Stimulated activated CD4-positive, alpha-beta T cell treated with anti-CD3 and anti-CD28 coated beads, TNF-alpha, amount 100 ng/mL, for 48 hours (primary cell): ENCODE measurements at places on chromosomes 3 and 15.

- DNase-seq = no peak
Observed at GRCh38 chr3:101536266-101536665, 23.3 kb upstream of the SENP7 start.

- no peak for DNase-seq
Observed at GRCh38 chr15:100691321-100691720, 88.9 kb downstream of the ASB7 start.

- DNase-seq = no peak
Observed at GRCh38 chr15:61796056-61796455, 264.2 kb downstream of the VPS13C start.

DNA sequence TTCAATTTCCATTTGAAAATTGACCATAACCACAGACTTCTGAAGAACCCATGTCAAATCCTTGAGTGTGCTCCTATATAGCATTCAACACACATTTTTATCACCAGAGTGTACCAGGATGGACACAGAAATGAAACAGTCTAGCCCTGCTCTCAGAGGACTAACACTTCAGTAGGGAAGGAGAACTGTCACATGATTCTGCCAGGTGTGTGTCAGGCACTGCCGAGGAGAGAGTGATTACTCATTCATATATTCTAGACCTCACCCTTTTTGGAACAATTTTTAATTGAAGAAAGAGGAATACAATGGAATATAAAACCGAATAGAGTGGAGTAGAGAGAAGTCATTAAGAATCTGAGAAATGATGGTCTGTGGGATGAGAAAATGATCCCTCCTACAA is 125.8 kb downstream of the ERC2 start:
- DNase-seq = no peak

DNA sequence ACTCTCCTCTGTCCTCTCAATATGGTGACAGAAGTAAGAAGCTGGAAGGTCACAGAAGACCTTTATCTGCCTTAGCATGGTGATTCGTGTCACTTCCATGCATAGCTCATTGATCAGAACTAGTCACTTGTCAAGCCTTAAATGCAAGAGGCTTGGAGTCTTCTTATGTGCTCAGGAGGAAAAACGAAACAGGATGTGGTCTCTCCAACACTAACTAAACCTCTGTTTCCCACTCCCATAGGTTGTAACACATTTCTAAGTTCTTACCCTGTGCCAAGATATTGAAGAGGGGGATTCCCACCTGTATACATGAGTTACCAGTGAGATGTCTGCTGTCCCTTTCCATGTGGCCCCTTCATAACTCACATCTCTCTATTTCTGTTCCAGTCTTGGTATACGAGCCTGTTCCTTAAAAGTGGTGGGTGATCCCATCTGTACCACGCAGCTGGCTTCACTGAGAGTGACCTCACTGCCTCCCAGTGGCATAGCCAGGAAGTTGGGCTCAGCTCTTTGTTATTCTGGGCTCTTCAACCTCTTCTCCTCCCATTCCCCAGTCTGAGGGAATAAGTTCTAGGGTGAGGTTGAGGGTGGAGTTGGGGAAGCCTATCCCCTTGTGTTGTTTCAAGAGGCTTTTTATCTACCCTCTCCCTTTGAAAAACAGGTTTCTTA is 203.2 kb upstream of the PPP2R3A start:
- DNase-seq = no peak

GRCh38 chr3:182597621-182598041 is 195.7 kb upstream of the ATP11B start:
- no peak for DNase-seq

DNA sequence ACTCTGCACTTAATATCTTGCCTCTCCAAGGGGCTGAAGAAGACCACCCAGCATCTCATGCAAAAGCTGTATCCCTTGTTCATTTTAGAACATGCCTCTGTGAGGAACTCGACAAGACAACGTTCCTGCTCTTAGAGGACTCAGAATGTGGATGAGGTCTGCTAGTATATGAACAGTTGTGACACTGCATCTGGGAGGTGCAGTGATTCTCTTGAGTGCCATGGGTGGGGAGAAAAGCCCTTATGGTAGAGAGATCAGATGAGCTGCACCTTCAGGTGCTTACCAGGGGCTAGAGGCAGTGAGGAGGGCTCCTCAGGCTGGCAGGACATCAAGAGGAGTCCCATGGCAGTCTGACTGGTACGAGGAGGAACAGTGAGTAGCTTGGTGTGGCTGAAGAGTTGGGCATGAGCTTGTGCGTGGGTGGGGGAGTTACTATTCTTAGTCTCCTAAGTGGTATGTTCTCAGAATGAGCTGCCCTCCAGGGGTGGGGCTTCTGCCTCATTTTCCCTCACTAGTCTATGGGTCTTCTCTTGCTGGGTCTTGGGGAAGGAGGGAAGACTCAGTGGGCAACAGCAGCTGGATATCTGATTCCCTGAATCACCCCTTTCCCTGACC is 56.7 kb upstream of the ATP2B2 start:
- DNase-seq = no peak

DNA sequence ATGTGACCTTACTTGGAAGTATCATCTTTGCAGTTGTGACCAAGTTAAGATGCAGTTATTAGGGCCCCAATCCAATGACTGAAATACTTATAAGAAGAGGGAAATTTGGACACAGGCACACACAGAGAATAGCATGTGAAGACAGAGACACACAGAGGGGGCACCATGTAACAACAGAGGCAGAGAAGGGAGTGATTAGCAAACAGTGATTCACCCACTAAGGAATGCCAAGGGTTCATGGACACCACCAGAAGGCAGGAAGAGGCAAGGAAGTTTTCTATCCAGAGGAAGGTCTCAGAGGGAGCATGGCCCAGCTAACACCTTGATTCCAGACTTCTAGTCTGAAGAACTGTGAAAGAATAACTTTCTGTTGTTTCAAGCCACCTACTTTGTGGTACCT is 25.0 kb downstream of the SIDT1 start:
- no peak for DNase-seq

- DNase-seq = no peak
Observed at GRCh38 chr3:126349071-126349470, 8.1 kb downstream of the KLF15 start.

GRCh38 chr15:59553879-59554735 is 57.5 kb upstream of the GCNT3 start:
- DNase-seq = no peak

DNA sequence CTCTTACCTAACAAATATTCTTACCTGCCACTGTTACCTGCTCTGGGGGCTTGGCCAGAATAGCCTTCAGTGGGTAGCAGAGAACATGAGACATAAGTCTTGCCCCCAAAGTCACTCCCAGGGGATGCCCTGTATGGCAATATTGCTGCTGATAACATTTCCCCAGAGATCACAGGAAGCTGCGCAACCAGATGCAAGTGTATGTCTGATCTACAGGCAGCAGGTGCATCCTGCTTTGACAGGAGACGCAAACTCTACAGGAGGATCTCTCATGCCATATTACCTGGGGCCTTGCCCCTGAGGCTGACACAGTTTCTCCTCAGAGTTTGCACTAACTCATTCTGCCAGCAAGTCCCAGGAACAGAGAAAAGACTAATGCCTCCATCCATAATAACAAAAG is 174.4 kb upstream of the LPP start:
- no peak for DNase-seq

GRCh38 chr3:63056932-63057331 is 181.7 kb upstream of the CADPS start:
- DNase-seq = no peak

DNA sequence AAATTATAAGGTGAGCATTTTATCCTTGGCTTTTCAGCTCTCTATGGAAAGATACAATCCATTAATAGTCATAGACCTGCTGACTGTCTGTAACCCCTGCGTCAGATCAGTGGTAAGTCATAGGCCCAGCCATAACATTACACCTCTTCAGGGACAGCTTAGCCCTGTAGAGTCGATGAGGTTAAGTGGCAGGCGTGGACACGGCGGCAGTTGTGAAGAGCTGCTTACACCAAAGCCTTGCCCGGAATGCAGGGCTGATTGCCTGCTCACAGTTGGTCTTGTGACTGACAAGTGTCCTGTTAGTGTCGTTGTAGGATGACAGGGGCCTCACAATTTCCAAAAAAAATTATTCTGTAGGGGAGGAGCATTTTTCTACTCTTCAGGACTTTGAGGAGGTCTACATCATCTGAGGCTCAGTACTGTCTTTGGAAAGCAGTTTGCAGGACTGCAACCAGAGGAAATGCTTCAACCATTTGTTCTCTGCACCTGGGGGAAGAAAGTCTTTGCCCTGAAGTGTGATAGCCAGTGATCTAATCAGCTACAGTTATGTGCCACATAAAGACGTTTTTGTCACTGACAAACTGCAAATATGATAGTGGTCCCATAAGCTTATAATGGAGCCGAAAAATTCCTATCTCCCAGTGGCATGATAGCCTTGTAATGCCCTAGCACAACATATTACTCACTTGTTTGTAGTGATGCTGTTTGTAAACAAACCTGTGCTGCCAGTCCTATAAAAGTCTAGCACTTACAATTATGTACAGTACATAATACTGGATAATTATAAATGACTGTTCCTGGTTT is 14.9 kb upstream of the SELENOT start:
- no peak for DNase-seq

DNA sequence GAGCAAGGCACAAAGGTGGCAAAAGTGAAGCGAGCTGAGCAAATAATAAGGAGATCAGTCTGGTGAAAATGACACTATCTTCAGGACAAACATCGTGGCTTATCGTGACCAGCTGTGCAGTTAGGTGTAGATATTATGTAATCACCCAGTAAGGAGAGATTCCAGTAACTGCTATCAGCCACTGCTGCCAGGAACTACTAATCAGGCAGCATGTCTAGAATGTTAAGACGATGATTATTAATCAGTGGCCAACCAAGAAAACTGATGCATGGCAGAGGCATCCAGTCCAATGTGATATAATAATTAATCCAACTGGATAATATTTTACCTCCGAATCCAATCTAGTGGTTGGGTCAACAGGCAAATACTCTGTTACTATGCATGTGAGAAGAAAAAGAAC is 252.7 kb upstream of the ZPLD1 start:
- no peak for DNase-seq

GRCh38 chr3:178233371-178234071 is 302.7 kb upstream of the KCNMB2 start:
- no peak for DNase-seq

GRCh38 chr15:42092398-42093318 is 1.7 kb downstream of the PLA2G4D start:
- no peak for DNase-seq

- no peak for DNase-seq
Observed at GRCh38 chr3:190130696-190131095, 10.0 kb upstream of the P3H2 start.

DNA sequence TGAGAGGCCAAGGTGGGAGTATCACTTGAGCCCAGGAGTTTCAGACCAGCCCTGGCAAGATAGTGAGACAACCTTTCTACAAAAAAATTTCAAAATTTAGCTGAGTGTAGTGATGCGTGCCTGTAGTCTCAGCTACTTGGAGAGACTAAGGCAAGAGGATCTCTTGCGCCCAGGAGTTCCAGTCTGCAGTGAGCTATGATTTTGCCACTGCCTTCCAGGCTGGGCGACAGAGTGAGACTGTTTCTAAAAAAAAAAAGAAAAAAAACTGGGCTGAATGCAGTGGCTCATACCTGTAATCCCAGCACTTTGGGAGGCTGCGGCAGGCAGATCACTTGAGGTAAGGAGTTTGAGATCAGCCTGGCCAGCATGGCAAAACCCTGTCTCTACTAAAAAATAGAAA is 14.0 kb upstream of the PIK3CB start:
- DNase-seq = no peak

GRCh38 chr3:196740481-196741248 is 1.0 kb downstream of the PAK2 start:
- no peak for DNase-seq

GRCh38 chr3:194283221-194284006 is 67.7 kb downstream of the CPN2 start:
- no peak for DNase-seq

DNA sequence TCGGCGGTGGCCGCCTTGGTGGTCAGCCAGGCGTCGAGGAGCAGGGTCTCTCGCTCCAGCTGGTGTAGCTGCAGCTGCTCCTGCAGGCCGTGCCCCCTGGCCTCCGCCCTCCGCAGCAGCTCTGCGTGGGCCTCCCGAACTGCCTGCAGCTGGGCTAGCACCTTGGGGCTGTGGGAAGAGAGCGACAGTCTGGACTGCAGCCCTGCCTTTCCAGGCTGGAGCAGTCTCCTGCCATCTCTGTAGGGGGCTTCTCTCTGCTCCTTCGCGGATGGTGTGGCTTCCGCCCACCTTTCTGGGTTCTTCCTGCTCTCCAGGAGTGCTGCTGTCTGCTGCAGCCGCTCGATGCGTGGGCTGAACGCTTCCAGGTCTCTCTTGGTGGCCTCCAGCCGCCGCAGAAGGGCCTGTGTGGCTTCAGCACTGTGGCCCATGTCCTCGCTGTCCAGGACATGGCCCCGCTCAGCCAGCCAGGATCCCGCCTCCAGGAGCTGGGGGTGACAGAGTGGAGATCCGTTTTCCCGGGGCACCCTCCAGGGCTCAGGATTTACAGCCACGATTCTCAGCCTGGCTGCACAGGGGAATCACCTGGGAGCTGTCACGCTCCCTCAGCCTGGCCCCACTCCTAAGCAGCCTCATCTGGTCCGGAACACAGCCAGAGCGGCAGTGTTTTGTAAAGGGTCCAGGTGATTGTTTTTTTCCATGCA is 16.8 kb downstream of the PLA2G4B start:
- no peak for DNase-seq

GRCh38 chr15:50751394-50751793 is 14.1 kb downstream of the SPPL2A start:
- no peak for DNase-seq

DNA sequence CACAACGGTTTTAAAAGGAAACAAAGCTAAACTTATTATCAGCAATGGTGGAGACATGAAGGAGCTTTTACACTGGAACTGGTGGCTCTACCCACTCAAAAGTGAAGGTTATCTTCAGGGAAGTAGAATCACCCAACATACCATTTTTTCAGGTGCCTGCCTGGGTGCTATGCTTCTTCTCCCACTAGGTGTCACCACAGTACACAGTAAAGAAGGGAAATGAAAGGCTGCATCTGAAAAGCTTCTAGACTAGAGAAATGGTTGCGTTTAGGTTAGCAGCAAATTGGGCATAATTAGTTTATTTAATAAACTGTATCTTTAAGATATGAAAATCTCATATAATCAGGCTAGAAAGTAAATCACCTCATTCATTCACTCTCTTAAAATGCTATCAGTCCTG is 47.0 kb upstream of the SELENOK start:
- DNase-seq = no peak

- no peak for DNase-seq
Observed at GRCh38 chr3:77059354-77059753, 19.5 kb downstream of the ROBO2 start.

DNA sequence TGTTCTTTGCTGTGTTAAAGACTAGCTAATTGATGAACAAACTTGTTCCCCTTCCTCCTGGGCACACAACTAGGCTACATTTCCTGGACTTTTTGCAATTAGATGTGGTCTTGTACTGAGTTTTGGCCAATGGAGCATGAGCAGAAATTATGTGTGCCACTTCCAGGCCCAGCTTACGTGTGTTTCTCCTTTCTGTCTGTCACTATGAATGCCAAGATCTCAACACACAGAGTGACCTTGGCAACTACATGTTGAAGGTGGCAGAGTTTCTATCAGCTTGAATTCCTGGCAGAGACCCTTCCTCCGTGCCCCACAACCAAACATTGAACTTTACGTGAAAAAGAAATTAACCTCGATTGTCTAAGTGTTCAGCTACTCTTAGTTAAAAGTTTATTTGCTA is 81.7 kb upstream of the PIAS1 start:
- no peak for DNase-seq
